ENCODE measurements at places on chromosomes 4 and X.

GRCh38 chr4:88216395-88216794 lies 58.0 kb upstream of the ABCG2 start:
- DNase-seq, result no peak

- no peak for DNase-seq
Measured at GRCh38 chrX:30706216-30706775, 53.1 kb downstream of the GK start.

DNA sequence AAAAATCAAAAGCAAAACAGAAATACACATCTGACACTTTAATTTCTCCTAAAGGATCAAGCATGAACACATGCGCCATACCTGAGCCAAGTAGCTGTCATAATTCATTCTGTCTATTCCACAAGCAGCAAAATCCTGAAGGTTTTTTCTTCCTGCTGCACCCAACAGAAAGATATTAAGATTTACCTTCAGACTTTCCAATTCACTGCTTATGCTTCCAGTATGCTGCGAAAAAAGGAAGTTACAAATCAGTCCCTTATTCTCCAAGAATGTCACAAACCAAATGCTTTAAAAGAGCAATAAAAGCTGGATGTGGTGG lies 29.2 kb upstream of the FGFBP2 start:
- no peak for DNase-seq

GRCh38 chrX:104253567-104254441 lies 929 bp downstream of the ESX1 start:
- no peak for DNase-seq

DNA sequence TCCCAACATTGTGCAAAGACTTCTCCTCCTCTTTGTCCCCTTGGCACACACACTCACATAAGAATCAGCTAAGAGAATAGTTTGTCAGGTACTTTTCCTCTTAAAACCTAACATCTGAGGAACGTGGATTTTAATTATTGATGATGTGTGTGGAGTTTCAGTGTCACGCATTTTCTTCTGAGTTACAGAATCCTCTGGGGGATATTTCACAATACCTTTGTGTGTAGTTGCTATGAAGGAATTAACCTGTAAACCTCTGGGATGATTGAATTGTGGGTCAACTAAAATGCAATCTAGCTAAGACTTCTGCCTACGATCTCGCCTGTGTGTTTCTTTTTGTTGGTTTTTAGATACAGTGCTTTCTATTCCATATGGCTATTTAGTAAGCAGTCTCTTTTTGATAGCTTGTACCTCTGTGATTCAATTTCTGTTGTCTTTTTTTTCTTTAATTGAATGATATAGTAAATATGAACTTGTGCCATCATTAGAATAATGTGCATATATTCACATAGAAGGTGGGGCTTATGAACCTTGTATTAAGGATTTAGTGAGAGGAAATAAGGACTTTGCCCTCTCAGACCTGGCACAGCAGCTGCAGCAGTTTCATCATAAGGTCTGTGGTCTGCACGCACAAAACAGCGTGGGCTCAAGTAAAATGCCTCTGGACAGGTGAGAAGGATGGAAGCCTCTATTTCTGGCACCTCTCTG lies 99.2 kb downstream of the TSPAN7 start:
- DNase-seq, result no peak

- DNase-seq, result peak; percentile 41
Measured at GRCh38 chr4:110508827-110509710, 33.1 kb downstream of the ENPEP start.

- DNase-seq, result no peak
Measured at GRCh38 chrX:45513042-45513441, 312.4 kb upstream of the DIPK2B start.

GRCh38 chrX:137290011-137290410 lies 256.2 kb upstream of the GPR101 start:
- no peak for DNase-seq

DNA sequence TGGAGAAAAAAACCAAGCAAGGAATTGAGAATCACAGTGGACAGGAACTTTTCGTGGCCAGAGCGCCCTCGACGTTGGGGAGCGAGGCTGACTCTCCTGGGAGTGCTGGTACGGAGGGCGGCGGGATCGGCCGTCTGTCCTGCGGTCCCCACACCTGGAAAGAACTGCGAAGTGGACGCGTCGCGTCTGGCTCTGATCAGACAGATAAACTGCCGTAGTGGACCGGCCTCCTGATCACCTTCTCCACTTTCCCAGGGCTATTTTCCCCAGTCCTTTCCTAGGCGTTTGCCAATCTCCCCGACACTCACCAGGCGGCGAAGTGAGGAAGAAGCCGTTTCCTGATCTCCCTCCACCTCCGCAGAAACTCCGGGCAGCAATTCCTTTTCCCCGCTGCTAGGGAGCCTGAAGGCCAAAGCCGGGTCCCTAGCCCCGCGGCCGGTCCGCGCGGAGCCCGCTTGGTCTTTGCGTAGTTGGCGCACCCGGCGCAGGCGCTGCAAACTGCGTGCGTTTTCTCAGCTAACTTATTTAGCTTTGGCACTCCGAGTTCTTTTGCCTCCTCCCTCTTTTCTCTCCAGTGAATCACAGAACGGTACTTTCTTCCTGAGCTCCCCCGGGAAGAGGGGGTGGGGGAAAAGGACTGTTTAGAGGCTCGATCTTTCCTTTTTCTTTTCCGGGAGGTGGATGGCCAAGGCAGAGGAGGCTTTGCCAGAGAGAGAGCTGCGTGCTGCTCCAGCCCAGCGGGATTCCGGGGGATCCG lies at the start of gene ARSJ:
Gene ARSJ, minus strand, starts transcription at position 500 of the 757 bp plus-strand sequence. CDS start 813 bp downstream, outside the sequence.
- peak; percentile 63 for DNase-seq
